ENCODE measurements at places on chromosomes 5 and 9.

- DNase-seq: no peak
Observed at GRCh38 chr9:23343226-23343625, 482.8 kb downstream of the ELAVL2 start.

GRCh38 chr5:45038366-45038987, 229.7 kb downstream of the MRPS30 start:
- no peak for DNase-seq

DNA sequence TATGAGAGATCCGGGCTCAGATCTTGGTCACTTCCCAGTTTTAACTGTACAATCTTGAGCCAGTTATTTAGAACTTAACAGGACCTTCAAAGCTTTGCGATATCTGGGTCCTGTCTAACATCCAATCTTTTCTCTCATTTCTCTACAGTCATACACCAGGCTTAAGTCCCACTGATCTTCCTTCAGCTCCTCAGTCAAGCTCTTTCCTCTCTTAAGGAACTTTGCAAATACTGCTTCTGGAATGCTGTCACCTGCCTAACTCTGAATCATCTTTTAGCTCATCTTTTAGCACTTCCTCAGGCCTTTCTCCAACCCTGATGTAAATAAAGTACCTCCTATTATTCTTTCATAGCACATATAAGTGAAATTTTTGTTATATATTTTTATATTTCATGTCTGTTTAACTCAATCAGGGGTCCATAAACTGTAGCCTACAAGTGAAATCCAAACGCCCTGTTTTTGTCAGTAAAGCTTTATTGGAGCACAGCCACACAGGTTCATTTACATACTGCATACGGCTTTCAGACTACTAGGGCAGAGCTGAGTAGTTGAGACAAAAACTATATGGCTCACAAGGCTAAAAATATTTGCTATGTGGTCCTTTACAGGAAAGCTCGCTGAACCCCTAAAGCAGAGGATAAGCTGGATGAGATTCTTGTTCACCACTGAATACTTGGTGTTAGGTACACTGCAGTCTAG, 63.5 kb downstream of the MEF2C start:
- DNase-seq: no peak

DNA sequence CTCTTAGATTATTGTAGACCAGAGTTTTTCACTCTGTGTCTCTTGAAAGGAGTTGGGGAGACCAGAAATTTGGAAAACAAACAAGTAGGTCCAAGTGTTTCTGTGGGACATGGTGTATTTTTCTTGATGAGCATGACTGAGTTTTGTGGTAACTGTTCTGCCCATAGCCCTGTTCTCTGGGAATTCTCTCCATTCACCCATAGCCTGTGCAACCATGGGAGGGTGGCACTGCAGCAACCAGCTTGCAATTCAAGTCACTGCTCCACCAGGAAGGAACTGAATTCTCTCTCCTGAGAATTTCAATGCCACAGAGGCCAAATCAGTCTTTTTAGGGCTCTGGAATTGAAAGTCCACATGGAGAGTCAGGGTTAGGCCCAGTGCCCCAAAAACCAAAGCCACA, 475.3 kb upstream of the TRPC7 start:
- DNase-seq: no peak

DNA sequence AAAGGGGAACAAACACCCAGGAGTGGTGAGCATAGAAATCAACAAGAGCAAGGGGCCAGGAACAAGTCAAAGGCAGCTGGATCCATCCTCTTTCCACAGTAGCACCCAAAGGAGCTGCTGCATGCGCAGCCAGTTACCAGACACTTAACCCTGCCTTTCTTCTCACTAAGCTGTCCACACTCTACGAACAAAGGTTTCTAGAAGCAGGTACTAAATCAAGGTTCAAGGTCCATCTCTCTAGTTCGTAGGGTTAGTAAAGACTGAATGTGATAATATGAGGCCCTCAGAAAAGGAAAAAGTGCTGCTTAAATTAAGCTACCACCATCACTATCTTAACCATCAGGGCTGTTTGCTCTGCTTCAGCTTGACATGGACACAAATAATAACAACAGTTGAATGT, 121.2 kb upstream of the NIPBL start:
- DNase-seq: no peak

GRCh38 chr9:128358861-128359260, 12.3 kb upstream of the URM1 start:
- no peak for DNase-seq

DNA sequence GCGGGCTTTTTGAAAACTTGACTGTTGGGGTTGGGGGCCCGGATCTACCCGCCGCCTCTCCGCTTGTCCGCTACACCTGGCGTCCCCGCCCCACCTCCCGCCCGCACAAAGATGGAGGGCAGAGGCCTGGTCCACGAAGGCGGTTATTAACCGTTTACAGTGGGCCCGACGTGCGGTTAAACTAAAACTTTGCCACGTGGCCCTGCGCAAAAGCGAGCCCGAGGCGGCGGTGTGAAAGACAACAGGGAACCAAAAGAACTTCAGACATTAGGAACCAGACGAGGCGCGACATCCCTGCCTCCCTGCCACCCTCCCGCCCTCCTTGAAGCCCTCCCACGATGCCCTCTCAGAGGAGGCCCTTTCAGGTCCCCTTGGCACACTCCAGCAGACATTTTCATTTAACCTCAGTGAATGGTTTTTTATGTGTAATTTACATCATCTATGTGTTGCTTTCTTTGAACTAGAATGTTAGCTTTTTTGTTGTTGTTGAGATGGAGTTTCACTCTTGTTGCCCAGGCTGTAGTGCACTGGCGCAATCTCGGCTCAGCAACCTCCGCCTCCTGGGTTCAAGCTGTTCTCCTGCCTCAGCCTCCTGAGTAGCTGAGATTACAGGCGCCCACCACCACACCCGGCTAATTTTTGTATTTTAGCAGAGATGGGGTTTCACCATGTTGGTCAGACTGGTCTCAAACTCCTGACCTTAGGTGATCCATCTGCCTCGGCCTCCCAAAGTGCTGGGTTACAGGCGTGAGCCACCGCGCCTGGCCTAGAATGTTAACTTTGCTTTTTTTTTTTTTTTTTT, 999 bp upstream of the HNRNPA0 start:
- no peak for DNase-seq

DNA sequence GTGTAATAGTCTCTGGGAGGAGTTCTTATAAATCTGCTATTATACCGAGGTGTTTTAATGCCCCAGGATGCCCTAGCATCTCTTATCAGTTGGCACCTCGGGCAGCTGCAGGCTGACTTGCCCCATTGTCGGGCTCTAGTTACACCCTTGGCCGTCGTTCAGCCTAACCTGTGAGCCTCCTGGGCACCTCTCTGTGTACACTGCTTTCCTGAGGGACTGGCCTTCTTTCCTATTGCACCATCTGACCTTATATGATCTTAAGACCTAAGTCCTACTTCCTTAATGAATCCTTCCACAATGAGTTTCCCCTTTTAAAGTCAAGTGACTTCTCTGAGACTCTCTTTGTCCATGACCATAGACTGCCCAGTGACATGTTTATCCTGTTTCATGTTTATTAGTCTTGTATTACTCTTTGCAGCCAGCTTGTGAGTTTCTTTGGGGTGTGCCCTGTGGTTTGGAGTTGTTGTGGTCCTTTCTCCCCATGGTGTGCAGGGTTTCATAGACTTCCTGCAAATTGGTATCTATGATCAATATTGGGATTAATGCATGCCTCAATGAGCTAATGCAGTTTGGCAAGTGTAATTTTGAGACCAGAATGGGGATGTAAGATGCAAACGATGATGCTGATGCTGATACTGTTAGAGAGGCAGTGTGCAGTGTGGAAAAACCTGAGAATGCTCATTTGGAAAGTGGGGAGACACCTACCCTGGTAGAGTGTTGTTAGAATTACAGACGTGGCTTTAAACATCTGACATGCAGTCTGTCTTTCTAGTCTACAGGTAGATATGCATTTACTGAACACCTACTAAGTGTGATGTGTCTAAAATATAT, 4.9 kb downstream of the DAPK1 start:
- no peak for DNase-seq

- DNase-seq: no peak
Observed at GRCh38 chr9:5492965-5493678, 17.2 kb upstream of the PDCD1LG2 start.

- no peak for DNase-seq
Observed at GRCh38 chr5:101346906-101347305, 443.8 kb upstream of the ST8SIA4 start.

DNA sequence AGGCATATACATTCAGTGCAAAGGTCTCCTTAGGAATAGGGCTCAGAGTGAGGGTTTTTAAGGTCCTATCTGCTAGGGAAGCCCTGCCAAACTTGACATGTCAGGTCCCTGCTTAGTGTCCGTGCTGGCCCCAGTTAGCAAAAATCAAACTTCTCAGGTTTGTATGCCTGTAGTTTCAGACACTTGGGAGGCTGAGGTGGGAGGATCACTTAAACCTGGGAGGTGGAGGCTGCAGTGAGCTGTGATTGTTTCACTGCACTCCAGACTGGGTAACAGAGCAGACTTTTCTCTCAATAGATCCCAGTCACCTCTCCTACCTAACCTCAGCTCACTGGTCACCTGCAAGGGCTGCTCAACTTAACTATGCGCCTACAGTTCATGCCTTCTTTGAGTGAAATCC, 18.7 kb upstream of the TMEM245 start:
- no peak for DNase-seq
